ENCODE measurements at places on chromosomes 7 and 10.

- no peak for DNase-seq
These were observed 13.8 kb downstream of the CYTH3 start for GRCh38 chr7:6258440-6259182.

- DNase-seq = peak; percentile 73
These were observed 123.7 kb downstream of the TACC2 start for GRCh38 chr10:122112625-122113160.

DNA sequence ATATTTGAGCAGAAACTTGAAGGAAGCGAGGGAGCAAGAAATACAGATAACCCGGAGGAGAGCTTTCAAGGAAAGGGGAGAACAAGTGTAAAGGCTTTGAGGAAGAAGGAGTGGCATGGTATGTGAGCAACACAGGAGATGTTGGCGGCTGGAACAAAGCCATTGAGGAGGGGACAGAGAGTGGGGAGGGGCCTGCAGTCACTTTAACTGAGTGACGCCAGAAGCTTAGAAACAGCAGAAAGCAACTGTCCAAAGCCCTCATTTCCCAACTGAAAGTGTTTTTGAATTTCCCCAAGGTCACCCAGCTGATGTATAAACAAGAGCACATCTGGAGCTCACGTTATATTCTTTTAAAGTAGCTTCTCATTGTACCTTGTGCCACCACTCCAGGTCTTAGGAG, 19.1 kb downstream of the AUTS2 start:
- DNase-seq = no peak

- DNase-seq = no peak
These were observed 44.6 kb upstream of the BICC1 start for GRCh38 chr10:58467931-58468635.

DNA sequence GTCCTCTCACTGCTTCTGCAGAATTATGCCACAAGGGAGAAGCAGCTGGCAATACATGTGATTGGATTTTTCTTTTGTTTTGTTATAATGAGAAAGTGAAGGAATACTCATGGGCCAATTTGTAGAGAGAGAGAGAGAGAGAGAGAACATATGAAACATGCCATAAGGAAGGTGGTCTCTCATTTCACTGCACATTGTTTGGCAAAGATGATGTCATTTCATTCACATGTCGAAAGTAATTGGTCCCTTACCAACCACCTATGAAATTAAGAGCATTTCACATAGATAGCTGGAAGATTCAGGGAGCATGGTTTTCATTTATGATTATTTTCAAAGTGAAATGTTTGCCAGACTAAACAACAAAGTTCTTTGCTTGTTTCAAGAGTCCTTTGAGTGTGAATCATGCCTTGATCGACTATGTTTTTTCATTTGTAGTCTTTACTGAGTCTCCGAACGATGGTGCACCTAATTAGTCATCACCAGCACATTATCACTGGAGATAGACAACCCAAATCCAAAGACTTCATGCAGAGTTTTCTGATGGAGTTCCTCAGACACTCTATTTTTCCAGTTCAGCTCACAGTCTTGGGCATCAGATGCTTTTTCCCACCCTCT, 130.1 kb upstream of the ZEB1 start:
- DNase-seq = no peak

- DNase-seq = no peak
These were observed 8.1 kb downstream of the TFAM start for GRCh38 chr10:58393317-58393716.

GRCh38 chr7:155830961-155831806, 18.9 kb upstream of the SHH start:
- DNase-seq = no peak

DNA sequence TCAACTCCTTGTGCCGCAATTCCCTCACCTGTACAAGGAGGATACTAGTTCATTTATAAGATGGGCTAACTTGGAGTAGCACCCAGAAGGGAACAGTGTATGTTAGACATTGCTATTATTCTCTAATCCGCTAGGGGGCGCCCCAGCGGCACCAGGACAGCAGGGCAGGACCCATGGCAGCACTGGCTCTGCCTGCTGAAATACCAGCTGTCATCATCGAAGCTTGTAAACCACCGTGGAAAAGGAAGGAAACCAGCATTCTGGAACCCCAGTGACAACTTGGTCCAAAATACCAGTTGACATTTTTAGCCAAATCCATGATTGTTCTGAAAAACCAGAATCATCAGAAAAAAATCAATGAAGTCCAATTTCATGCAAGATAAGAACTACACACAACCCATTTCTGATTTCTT, 134.4 kb downstream of the ITGA8 start:
- no peak for DNase-seq

GRCh38 chr7:94284104-94284503, 110.6 kb upstream of the COL1A2 start:
- DNase-seq = no peak

- DNase-seq = no peak
These were observed 449.6 kb downstream of the SORCS1 start for GRCh38 chr10:106714734-106715555.

- DNase-seq = no peak
These were observed 22.4 kb upstream of the EGFR start for GRCh38 chr7:54996391-54996790.

Measured in epithelial cell of prostate (primary cell).